ENCODE measurements at places on chromosomes 6 and 20. TPM values are rescaled to one million over a fixed set of nuclear protein-coding genes. Genes with fewer than 3 reads are reported as not detected.

SLC32A1 gene
- not detected for total RNA-seq

DDAH2 gene
- 98.9 TPM for total RNA-seq

DNA sequence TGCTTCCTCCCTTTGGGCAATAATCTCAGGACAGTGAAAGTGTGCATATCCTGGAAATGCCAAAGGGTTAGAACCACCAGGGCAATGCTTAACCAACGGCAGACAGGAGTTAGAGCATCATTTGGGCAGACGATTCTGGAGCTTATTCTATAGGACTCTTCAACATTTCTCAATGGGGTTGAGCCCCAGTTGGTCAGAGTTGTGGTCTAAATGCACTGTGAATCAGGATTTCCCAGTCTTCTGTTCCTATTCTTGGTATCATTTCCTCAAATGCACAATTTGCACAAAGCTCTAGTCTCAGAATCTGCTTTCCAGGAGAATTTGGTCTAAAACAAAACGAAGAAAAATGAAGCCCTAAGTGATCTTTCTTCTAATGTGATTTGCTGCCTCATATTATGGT, 389.6 kb upstream of the JAG1 start:
- no peak overlapping the region for H3K27ac ChIP-seq
- no peaks in the 10 kb centered on the region for H3K27me3 ChIP-seq
- no peaks in the 10 kb centered on the region for H3K4me1 ChIP-seq
- no peak overlapping the region for H3K4me3 ChIP-seq
- no peaks in the 10 kb centered on the region for H3K36me3 ChIP-seq
- no peak for DNase-seq

DNA sequence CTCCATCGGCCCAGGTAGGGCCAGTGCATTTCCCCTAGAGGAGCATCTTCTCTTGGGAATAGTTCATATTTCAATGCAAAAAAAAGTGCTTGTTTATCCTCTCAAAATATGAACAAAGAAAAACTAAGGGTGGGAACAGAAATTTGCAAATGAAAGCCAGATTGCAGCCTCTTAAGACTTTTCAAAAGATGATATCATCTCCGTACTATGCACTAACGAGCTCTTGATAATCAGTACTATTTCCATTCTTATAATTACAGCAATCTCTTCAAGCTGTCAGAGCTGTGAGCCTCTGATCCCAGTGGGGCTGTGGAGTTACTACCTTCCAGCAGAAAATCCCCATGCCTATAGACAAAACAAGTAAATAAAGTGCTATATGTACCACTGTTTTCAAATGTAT, 77.1 kb downstream of the SOD2 start:
- H3K27me3 ChIP-seq: no peaks in the 10 kb centered on the region
- no peaks in the 10 kb centered on the region for H3K4me1 ChIP-seq
- no peaks in the 10 kb centered on the region for H3K36me3 ChIP-seq
- no peak for DNase-seq
- no peak overlapping the region for H3K4me3 ChIP-seq

- no peaks in the 10 kb centered on the region for H3K36me3 ChIP-seq
- no peak overlapping the region for H3K4me3 ChIP-seq
- no peak overlapping the region for H3K27ac ChIP-seq
- no peak for DNase-seq
- no peaks in the 10 kb centered on the region for H3K27me3 ChIP-seq
- peaks cover 14% of the 10 kb centered on the region for H3K4me1 ChIP-seq
Measured at GRCh38 chr20:25244976-25245375, 2.9 kb upstream of the PYGB start.

GRCh38 chr20:53513168-53513488, 80.5 kb downstream of the ZNF217 start:
- H3K36me3 ChIP-seq: no peaks in the 10 kb centered on the region
- H3K27ac ChIP-seq: no peak overlapping the region
- H3K27me3 ChIP-seq: no peaks in the 10 kb centered on the region
- no peak overlapping the region for H3K4me3 ChIP-seq

DNA sequence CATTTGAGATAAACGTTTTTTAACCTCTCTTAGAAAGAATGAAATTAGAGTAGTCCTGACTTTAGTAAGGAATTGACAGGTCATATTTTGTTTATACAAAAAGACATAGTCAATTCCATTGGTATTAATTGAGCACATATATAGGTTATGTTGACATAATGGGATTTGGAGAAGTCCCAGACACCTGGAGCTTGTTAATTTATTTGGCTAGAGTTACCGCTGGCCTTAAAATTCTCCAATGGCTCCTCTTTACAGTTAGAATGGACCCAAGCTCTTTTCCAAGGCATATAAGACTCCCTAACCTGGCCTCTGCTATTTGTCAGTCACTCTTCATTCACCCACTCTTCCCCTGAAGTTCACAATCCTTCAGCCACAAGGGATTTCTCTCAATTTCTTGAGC, 221.3 kb downstream of the CBLN4 start:
- no peaks in the 10 kb centered on the region for H3K4me1 ChIP-seq
- H3K36me3 ChIP-seq: no peaks in the 10 kb centered on the region
- H3K4me3 ChIP-seq: no peak overlapping the region
- H3K27ac ChIP-seq: no peak overlapping the region
- no peak for DNase-seq
- no peaks in the 10 kb centered on the region for H3K27me3 ChIP-seq

GRCh38 chr6:2708456-2708855, 42.3 kb downstream of the MYLK4 start:
- no peak for DNase-seq
- no peaks in the 10 kb centered on the region for H3K36me3 ChIP-seq
- no peak overlapping the region for H3K4me3 ChIP-seq
- no peaks in the 10 kb centered on the region for H3K4me1 ChIP-seq
- H3K27me3 ChIP-seq: no peaks in the 10 kb centered on the region

TPX2 gene
- 1.4 TPM for total RNA-seq

DNA sequence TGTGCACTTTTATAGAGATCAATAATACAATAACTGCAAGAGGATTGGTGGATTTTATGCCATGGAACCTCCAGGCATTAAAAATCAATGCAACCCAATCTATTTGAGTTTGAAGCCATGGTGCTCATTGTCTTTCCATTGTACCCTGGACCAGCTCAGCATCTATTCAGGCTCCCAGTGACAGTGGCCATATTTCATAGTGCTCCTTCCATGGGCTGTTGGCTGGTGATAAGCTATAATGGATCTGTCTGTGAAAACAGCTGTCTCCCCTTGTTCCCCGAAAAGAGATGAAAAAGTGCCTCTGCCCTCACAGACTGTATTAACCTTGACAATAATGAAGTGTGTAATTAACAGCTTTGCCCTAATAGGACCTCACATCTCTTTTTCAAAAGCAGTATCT, 74.3 kb downstream of the LAMP5 start:
- no peaks in the 10 kb centered on the region for H3K36me3 ChIP-seq
- no peaks in the 10 kb centered on the region for H3K4me1 ChIP-seq
- no peak overlapping the region for H3K4me3 ChIP-seq
- no peak for DNase-seq
- H3K27ac ChIP-seq: no peak overlapping the region
- no peaks in the 10 kb centered on the region for H3K27me3 ChIP-seq

GRCh38 chr6:84515067-84515466, 249.3 kb downstream of the TBX18 start:
- H3K36me3 ChIP-seq: no peaks in the 10 kb centered on the region
- H3K4me3 ChIP-seq: no peak overlapping the region
- no peak overlapping the region for H3K27ac ChIP-seq
- no peaks in the 10 kb centered on the region for H3K27me3 ChIP-seq
- no peaks in the 10 kb centered on the region for H3K4me1 ChIP-seq
- no peak for DNase-seq

LIN28B gene
- total RNA-seq: not detected

LTB gene
- total RNA-seq: 18.5 TPM

MAFB gene
- 39.6 TPM for total RNA-seq

GRCh38 chr6:31175971-31176370, 5.5 kb upstream of the POU5F1 start:
- no peak overlapping the region for H3K27ac ChIP-seq
- H3K27me3 ChIP-seq: no peaks in the 10 kb centered on the region
